ENCODE measurements at places on chromosomes 2 and 18.

DNA sequence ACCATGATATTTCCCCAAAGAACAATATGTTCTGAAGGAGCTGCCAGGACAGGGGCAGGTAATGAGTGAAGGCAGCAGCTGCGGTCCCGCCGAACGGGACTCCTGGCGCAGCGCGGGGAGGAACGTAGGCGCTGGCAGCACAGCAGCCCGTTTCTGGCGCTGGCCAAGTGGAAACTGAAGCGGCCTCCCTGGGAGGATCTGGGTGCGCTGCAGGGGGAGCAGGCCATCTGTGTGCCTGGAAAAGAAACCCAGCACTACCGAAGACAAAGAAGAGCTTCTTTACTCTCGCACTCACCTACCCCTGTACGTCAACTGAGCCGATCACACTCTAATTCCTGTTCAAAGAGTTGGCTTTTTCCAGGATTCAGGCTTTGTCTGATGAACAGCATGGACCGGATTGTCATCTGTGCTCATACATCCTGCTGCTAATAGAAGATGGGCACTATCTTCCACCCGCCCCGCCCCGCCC, 11.8 kb downstream of the G6PC2 start:
- DNase-seq: no peak

DNA sequence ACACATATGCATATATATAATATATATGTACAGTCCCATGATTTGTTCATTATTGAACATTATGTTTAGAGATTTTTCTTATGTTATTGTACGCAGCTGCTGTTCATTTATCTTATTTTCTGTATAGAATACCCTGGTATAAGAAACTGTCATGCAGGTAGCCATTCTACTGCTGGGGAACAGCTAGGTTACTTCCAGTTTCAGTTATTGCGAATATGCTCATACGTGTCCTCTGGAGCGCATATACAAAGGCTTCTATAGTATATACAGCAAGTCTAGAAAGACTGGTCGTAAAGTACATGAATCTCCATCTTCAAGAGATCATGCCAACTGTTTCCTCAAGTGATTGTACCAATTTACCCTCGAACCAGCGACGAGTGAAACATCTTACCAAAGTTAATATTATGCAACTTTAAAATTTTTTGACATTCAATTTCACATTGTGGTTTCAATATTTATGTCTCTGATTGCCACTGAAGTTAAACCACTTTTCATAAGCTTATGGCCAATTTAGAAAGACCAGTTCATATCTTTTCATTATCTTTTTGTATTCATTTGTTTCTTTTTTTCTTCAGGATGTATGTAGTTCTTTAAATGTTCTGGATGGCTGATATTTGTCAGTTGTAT, 53.5 kb downstream of the RDH14 start:
- no peak for DNase-seq

- no peak for DNase-seq
These were observed 856.4 kb downstream of the RNF144A start for GRCh38 chr2:7773362-7774360.

DNA sequence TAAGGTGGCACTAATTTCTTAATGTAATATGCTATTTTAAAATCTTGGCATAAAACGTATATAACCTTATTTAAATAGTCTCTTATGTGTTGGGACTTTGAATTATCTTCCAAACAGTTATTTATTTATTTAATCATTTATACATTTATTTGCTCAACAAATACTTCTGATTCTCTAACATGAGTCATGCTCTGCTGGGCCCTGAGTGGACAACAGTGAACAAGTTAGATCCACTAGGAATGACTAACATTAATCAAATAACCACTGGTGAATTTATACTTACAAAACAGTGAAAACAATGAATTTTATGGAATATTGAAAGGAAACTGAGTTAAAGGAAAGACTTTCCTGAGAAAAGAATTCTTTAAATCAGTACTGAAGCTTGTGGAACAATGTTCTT, 1257.2 kb upstream of the CHAC2 start:
- DNase-seq: no peak

DNA sequence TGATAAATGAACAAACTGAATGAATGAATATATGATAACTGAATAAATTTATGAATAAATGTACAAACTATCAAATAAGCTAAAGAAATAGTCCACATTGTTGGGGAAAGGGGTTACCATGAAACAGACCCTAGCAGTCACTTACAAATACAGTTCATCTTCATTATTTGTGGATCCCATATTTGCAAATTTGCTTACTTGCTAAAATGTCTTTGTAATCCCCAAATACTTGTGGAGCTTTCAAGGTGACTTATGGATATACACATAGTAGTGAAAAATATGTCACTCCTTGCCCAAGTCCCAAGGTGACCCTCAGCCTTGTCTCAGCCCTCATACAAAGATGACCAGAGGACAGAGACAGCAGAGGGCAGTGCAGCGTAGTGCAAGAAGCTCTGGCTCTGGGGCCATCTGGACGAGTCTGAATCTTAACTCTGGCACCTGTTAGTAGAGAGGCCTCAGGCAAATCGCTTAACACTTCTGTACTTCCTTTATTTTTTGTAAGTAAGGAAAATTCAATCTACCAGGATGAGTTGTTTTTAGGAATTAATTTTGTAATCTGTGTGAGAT, 3.1 kb downstream of the PAIP2B start:
- no peak for DNase-seq

DNA sequence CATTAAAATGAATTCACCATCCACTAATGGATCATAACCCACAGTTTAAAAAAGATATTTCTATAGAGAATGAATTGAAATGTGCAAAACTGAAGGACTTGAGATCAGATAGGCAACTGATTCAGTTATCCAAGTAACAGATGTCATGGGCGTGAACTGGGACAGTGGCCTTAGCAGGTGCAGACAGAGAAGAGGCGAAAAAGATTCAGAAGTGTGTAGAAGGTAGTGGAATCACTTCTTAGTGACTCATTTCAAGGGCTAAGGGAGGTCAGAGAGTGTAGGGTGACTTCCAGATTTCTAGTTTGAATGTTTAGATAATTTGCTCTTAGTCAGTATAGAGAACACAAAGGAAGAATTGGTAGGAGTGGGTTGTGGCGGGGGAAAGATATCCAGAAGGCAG, 79.7 kb downstream of the EHBP1 start:
- DNase-seq: no peak

- DNase-seq: no peak
These were observed 225.1 kb upstream of the ITGA4 start for GRCh38 chr2:181231886-181232621.

DNA sequence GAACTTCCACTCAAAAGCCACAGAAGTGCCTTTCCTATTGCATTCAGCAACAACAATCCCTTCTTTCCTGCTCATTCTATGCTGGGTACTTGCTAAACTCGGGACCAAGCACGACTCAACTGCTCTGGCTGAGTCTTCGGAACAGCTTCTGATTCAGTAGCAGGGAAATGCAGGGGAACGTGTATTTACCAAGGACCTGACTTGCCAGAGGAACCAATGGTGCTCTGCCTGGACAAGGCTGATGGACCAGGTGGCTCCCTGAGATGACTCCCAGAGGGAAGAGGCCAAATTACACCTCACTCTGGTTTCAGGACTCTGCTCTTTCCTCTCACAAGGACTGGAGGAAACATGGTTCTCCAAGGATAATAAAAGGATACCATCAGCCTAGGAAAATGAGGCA, 12.2 kb downstream of the CXCR2 start:
- no peak for DNase-seq

GRCh38 chr2:205720451-205720902, 38.2 kb downstream of the NRP2 start:
- DNase-seq: no peak

DNA sequence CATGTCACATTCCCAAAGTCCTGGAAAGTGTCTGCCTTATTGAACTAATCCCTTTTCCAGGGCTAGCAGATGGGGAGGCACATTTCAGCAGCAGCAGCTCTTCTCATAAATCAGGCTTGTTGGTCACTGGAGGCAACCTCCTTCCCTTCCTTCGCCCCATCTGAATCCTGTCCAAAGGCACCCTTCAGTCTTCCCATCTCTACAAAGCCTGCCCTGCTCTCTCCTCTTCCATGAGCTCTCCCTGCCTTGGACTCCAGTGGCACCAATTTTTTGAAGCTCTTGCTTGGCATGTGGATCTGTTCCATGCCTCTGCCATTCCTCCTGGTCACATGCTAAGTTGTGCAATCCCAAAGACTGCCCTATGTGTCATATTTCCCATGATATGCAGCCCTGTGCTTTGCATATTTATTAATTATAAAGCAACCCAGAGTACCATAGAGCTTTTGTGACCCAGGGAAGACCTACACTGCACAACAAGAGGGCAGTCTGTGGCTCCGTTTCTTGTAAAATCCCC, 70.3 kb downstream of the ANTXR1 start:
- no peak for DNase-seq

DNA sequence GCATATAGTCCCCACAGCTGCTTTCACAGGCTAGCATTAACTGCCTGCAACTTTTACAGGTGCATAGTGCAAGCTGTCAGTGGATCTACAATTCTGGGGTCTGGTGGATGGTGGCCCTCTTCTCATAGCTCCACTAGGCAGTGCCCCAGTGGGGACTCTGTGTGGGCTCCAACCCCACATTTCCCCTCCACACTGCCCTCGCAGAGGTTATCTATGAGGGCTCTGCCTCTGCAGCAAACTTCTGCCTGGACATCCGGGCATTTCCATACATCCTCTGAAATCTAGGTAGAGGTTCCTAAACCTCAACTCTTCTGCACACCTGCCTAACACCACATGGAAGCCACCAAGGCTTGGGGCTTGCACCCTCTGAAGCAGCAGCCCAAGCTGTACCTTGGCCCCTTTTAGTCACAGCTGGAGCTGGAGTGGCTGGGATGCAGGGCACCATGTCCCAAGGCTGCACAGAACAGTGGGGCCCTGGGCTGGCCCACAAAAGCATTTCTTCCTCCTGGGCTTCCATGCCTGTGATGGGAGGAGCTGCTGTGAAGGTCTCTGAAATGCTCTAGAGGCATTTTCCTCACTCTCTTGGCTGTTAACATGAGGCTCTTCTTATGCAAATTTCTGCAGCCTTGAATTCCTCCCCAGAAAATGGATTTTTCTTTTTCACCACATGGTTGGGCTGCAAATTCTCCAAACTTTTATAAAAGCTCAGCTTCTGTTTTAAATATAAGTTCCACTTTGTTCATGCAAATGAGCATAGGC, 59.3 kb downstream of the KDM3A start:
- DNase-seq: no peak

GRCh38 chr2:143088388-143088787, 40.8 kb upstream of the ARHGAP15 start:
- DNase-seq: no peak

- DNase-seq: no peak
These were observed 11.5 kb downstream of the MYL1 start for GRCh38 chr2:210303498-210303897.

DNA sequence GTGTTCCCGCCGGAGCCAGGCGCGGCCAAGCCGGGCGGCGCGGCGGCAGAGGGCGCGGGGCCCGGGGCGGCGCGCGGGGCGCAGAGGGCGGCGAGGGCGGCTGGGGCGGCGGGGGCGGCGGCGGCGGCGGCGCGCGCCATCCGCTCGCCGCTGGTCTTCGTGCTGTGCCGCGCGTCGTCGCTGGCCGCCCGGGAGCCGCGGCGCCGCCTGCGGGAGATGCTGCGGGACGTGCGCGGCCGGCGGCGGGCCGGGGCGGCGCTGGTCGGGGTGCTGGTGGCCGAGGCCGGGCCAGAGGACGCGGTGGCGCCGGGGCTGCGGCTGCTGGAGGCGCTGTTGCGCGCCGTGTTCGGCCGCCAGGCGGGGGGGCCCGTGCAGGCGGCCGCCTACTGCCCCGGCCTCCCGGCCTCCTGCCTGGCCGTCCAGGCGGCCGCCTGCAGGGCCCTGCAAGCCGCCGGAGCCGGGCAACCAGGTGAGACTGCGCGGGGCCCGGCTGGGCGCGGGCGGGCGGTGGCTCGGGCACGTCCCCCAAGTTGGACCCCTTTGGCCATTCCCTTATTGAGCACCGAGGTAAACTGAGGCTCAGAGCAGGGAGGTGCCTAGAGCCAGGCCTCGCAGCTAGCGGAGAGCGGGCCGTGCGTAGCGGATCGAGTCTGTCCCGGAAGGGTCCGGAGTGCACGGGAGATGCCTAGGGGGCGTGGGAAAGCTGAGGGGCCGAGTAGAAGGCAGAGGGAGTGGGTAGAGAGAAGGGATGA, 584 bp downstream of the C2orf72 start:
- DNase-seq: no peak

- no peak for DNase-seq
These were observed 62.6 kb downstream of the ITGB1BP1 start for GRCh38 chr2:9360701-9361100.

DNA sequence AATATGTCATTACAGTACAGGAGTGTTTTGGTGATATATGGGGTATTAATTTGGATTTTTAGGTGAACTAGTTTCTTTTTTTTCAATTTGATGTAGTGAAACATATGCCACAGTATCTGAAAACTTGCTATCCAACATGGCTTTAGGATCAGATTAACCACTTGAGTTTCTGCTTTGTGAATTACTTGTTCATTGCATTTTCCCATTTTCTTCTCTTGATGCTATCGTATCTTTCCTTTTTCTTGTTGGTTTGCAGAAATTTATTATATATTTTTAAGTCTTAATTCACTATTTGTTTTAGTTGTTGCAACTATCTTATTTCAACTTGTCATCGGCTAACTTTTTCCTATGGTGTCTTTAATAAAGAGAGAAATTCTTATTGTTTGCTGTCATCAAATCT, 8.8 kb downstream of the IL36A start:
- no peak for DNase-seq

GRCh38 chr2:165897726-165898125, 55.9 kb downstream of the TTC21B start:
- no peak for DNase-seq
